ENCODE measurements at places on chromosomes 5 and 9. TPM values are rescaled to one million over a fixed set of nuclear protein-coding genes. Genes with fewer than 3 reads are reported as not detected.

F2RL1 gene
- total RNA-seq, result 0.46 TPM

DNA sequence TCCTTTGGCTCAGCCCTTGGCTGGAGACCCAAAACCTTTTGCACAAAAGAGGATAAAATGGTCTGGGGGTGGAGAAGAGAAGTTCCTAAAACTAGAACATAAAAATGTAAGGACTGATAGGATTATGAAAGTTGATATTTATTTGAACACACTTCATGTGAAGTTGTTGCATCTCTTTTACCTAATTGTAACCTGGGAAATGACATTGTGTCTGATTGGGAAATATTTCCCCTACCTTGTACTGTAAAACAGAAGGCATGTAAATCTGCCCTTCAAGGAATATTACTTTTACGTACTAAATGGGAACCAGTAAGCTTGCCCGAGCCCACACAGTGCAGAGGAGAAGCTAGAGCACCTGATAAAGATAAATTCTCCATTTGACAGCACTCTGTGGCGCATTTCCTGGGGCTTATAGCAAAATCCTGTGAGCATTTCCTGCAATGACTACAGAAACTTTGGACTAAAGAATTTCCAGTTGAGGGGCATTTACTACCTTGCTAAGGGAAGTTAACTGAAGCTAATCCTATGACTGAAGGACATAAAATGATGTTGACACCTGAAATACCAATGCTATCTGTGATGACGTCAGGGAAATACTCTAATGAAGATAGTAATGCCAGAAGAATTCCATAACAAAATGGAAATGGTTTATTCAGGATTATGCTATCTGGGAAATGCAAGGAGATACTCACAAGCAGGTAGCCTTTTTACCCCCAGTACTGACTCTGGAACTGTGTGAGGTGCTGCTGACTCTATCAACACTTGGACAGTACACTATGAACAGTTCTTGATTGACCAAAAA, 78.3 kb upstream of the LIFR start:
- no peaks in the 10 kb centered on the region for H3K27me3 ChIP-seq
- DNase-seq, result no peak
- no peaks in the 10 kb centered on the region for H3K36me3 ChIP-seq
- no peak overlapping the region for H3K27ac ChIP-seq
- H3K4me1 ChIP-seq, result no peaks in the 10 kb centered on the region

GRCh38 chr9:112203536-112203935, 28.4 kb upstream of the SUSD1 start:
- no peak overlapping the region for H3K4me3 ChIP-seq
- no peak overlapping the region for H3K27ac ChIP-seq
- H3K36me3 ChIP-seq, result peaks cover 4% of the 10 kb centered on the region
- no peaks in the 10 kb centered on the region for H3K27me3 ChIP-seq
- DNase-seq, result no peak

- H3K4me3 ChIP-seq, result no peak overlapping the region
- no peaks in the 10 kb centered on the region for H3K27me3 ChIP-seq
- H3K4me1 ChIP-seq, result peaks cover 64% of the 10 kb centered on the region
- H3K36me3 ChIP-seq, result no peaks in the 10 kb centered on the region
- no peak for DNase-seq
Observed at GRCh38 chr5:66149950-66150349, 5.8 kb downstream of the SREK1 start.

TLX3 gene
- not detected for total RNA-seq

AFAP1L1 gene
- 10.0 TPM for total RNA-seq

GRCh38 chr5:172110921-172111851, 76.8 kb downstream of the STK10 start:
- peak overlapping the region; percentile 80 for H3K27ac ChIP-seq
- peaks cover 63% of the 10 kb centered on the region for H3K4me1 ChIP-seq
- peak overlapping the region; percentile 38 for H3K4me3 ChIP-seq
- peaks cover 4% of the 10 kb centered on the region for H3K36me3 ChIP-seq
- no peaks in the 10 kb centered on the region for H3K27me3 ChIP-seq

NUTM2F gene
- not detected for total RNA-seq

DNA sequence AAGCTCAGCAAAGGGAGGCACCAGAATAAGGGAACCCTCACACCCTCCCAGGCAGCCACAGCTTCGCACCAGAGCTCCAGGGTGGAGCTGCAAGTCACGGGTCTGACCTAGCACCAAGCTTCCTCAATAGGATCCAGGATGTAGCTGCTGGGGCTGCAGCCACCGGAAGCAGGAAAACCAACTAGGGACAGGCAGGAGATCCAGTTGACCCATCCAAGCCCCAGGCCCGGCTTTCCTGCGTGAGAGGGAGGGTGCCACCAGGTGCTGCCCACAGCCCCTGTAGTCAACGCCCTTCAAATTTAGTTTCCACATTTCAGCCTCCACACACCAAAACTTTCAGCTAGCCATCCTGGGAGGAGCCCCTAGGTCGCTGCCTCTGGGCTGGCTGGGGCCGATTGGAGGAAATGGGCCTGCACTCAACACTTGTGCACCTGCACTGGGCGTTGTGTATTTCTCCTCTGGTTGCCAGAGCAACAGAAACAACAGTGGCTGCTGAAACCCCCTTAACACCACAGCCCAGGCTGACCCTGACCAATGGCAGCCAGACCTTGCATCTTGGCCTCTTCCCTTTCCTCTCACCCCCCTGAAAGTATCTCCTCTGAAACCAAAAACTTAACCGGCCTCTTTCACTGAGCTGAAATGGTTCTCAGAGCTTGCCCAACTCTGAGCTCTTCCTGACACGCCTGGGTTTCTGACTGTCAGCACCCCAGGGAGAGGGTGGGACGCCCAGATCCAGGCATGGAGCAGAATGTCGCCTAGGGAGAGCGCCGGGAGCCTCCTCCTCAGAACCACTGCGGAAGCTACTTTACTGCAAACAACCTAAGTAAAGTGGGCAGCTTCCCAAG, 226.5 kb upstream of the MAP3K1 start:
- no peak overlapping the region for H3K4me3 ChIP-seq
- no peak for DNase-seq
- H3K4me1 ChIP-seq, result peaks cover 35% of the 10 kb centered on the region
- H3K27me3 ChIP-seq, result no peaks in the 10 kb centered on the region

DNA sequence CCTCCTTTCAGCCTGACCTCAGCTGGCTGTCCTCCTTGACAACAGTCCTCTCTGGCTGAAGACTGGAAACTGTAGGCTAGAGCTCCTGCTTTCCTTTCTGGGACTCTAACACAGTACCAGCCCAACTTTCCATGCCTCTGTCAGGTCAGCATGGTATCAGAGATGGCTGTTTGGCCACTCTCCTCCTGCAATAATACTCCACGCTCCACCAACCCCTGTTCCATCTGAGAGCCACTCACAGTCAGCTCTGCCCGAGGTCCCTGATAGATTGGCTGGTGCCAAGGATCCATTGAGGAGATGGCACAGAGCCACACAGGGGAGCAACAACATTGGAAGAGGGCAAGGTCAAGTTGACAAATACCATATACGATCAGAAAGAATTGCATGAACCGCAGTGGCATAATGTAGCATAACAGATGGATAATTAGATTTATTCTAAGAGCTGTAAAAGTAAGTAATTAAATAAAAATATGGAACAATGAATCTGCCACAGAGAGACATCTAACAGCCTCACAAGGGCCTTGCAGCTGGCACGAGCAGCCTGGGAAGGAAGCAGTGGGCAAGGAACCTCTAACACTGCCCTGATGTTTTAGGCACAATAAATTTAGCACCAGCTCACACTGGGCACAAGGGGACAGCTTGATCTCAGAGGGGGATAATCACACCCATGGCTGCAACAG, 94.3 kb upstream of the LRRTM2 start:
- H3K4me1 ChIP-seq, result peaks cover 18% of the 10 kb centered on the region
- no peaks in the 10 kb centered on the region for H3K27me3 ChIP-seq
- no peak overlapping the region for H3K27ac ChIP-seq
- no peaks in the 10 kb centered on the region for H3K36me3 ChIP-seq

- no peak overlapping the region for H3K4me3 ChIP-seq
- no peak overlapping the region for H3K27ac ChIP-seq
- no peaks in the 10 kb centered on the region for H3K4me1 ChIP-seq
- no peak for DNase-seq
- H3K27me3 ChIP-seq, result peaks cover 4% of the 10 kb centered on the region
Observed at GRCh38 chr5:153122403-153122802, 368.1 kb upstream of the GRIA1 start.

DNA sequence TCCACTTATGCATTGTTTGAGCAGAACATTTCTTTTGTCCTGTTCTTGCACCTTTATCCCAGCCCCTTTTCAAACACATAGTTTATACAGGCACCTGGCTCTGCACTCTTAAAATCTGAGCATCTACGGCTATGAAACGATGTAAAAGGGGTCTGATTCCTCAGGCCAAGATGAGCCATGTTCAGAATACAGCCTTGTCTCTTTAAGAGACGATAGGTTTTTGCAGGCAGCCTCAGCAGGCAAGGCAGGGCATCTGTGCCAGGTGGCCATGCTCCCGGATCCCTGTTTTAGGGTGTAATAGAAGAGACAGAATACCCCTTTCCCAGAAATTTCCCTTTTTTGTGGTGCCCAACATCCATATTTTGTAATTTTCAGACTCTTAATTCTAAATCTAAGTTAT, 89.1 kb upstream of the NFIB start:
- DNase-seq, result no peak
- no peak overlapping the region for H3K4me3 ChIP-seq
- H3K27me3 ChIP-seq, result no peaks in the 10 kb centered on the region
- no peak overlapping the region for H3K27ac ChIP-seq

DNA sequence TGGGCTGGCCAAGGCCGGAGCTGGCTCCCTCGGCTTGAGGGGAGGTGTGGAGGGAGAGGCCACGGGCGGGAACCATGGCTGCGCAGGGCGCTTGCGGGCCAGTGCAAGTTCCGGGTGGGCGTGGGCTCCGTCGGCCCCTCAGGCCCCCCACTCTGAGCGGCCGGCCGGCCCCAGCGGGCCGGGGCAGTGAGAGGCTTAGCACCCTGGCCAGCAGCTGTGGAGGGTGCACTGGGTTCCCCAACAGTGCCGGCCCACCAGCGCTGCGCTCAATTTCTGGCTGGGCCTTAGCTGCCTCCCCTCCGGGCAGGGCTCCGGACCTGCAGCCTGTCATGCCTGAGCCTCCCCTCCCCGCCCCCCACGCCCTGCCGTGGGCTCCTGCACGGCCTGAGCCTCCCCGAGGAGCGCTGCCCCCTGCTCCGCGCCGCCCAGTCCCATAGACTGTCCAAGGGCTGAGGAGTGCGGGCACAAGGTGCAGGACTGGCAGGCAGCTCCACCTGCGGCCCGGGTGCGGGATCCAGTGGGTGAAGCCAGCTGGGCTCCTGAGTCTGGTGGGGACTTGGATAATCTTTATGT, 184.2 kb downstream of the ATPSCKMT start:
- no peaks in the 10 kb centered on the region for H3K4me1 ChIP-seq
- H3K36me3 ChIP-seq, result no peaks in the 10 kb centered on the region
- H3K27me3 ChIP-seq, result no peaks in the 10 kb centered on the region
- no peak overlapping the region for H3K4me3 ChIP-seq
- no peak overlapping the region for H3K27ac ChIP-seq

MARCOL gene
- not detected for total RNA-seq

GRCh38 chr5:127313379-127313778, 22.8 kb downstream of the MEGF10 start:
- no peak for DNase-seq
- no peak overlapping the region for H3K27ac ChIP-seq
- H3K4me3 ChIP-seq, result no peak overlapping the region
- H3K4me1 ChIP-seq, result peaks cover 6% of the 10 kb centered on the region
- H3K36me3 ChIP-seq, result no peaks in the 10 kb centered on the region
- no peaks in the 10 kb centered on the region for H3K27me3 ChIP-seq

DNA sequence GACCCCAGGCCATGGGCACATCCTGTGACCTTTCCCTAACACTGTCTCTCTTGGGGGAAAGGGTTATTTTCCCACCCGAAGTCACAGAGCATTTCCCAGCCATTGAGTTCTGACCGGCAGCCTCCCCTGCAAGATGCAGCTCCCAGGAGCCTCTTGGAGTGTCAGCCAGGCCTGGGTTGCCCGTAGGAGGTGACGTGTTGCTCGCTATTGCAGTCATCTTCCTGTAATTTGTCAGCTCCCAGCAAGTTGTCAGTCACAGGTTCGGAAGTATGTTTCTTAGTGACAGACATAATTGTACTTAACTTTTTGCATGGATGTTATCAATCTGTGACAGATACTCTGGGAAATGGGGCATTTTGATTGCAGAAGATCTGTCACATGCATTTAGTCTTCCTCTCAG, 74.5 kb downstream of the MVB12B start:
- H3K4me1 ChIP-seq, result peaks cover 5% of the 10 kb centered on the region
- peaks cover 72% of the 10 kb centered on the region for H3K36me3 ChIP-seq
- no peak overlapping the region for H3K27ac ChIP-seq
- no peaks in the 10 kb centered on the region for H3K27me3 ChIP-seq

GRCh38 chr5:141135030-141135717, at the start of gene PCDHB5:
Gene PCDHB5 (plus strand): TSS chr5:141135206. CDS start chr5:141135435, 229 bp downstream.
- H3K27me3 ChIP-seq, result peaks cover 13% of the 10 kb centered on the region
- no peaks in the 10 kb centered on the region for H3K36me3 ChIP-seq
- DNase-seq, result no peak
- H3K4me3 ChIP-seq, result peak within 1 kb of the TSS; percentile 52
- H3K27ac ChIP-seq, result no peak within 1 kb of the TSS

DNA sequence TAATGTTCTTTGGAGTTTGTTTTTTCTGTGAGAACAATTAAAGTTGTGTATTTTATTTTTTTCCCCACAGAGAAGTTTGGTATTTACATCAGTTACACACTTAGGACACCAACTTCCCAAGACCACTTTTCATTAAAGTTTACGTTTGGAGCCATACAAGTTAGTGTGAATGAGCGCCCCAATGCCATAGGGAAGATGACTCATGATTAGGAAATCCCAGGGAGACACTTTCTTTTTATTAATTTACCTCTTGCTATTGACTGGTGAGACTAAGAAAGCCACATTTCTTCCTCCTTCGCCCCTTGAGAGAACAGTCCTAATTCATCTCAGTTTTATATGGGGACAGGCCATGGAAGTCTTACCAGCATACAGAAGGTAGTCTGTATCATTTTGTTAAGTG, 57.1 kb downstream of the EDIL3 start:
- no peak for DNase-seq
- no peaks in the 10 kb centered on the region for H3K36me3 ChIP-seq
- H3K4me1 ChIP-seq, result no peaks in the 10 kb centered on the region
- no peak overlapping the region for H3K4me3 ChIP-seq
- H3K27ac ChIP-seq, result no peak overlapping the region

- no peaks in the 10 kb centered on the region for H3K27me3 ChIP-seq
- H3K36me3 ChIP-seq, result no peaks in the 10 kb centered on the region
- H3K27ac ChIP-seq, result no peak within 1 kb of the TSS
- no peaks in the 10 kb centered on the region for H3K4me1 ChIP-seq
Observed at GRCh38 chr5:102498271-102499034, at the start of gene SLCO6A1. Gene SLCO6A1 (minus strand): TSS chr5:102499001. CDS start chr5:102498844, 157 bp downstream.

- H3K27ac ChIP-seq, result no peak overlapping the region
- no peak for DNase-seq
- peaks cover 11% of the 10 kb centered on the region for H3K4me1 ChIP-seq
- no peak overlapping the region for H3K4me3 ChIP-seq
Observed at GRCh38 chr5:83559118-83559785, 87.7 kb downstream of the VCAN start.

DNA sequence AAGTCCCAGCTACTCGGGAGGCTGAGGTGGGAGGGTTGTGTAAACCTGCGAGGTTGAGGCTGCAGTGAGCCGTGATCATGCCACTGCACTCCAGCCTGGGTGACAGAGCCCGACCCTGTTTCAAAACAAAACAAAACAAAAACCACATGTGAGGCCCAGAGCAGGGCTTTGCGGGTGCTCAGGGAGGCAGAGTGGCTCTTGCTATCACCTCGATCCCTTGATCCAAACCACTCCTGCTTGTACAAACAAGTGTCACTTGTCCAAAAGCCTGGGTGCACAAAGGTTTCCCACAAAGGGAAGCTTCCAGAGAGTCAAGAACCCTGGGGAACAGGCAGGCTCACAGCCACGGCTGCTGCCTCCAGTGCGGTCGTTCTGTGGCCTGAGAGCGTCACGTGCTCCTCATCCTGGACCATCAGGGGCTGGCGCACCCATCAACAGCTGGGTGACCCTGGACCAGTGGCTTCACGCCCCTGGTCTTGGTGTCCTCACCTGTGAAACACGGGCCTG, 162.7 kb downstream of the C9orf50 start:
- no peak for DNase-seq
- no peak overlapping the region for H3K4me3 ChIP-seq
- H3K27ac ChIP-seq, result peak overlapping the region; percentile 97
- no peaks in the 10 kb centered on the region for H3K27me3 ChIP-seq
- peaks cover 37% of the 10 kb centered on the region for H3K4me1 ChIP-seq
- no peaks in the 10 kb centered on the region for H3K36me3 ChIP-seq
